ENCODE measurements at places on chromosomes 16 and 17.

DNA sequence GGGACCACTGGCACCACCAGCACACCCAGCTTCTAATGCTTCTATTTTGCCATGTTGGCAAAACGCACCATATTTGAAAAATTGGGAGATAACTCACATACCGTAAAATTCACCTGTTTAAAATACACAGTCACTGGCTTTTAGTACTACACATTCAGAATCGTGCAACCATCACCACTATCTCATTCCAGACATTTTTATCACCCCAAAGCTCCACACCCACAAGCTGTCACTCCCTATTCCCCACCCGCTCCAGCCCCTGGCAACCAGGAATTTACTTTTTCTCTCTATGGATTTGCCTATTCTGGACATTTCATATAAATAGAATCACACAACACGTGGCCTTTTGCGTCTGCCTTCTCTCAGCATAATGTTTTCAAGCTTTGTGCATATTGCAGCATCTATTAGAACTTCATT, 25.0 kb downstream of the PPL start:
- no peak for DNase-seq

- DNase-seq: peak; percentile 86
Observed at GRCh38 chr17:16442141-16442540, 26.8 kb downstream of the TRPV2 start.

DNA sequence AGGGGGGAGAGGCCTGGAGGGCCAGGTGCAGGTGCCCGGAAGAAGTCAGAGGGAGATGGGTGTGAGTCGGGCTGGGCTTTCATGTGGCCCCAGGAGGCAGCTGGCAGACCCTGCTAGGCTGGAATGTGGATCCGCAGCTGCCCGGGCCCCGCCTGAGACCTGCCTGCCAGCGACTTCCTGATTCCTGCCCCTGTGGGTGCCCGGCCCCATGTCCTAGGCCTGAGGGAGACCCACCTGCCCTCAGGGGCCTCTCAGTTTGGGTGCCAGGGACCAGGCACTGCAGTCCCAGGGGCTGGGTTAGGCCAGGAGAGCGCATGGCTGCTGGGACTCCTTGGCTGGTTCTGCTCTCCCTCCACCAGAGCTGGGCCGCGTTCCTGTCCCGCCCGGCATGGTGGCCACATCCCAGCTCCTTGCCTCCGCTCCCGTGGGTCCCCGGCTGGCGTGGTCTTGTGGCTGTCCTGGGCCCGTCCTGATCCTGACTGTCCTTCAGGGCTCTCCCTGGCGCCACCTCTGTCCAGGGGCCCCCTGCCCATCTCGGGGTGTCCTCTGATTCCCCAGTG, 22.1 kb upstream of the SPNS2 start:
- DNase-seq: no peak

DNA sequence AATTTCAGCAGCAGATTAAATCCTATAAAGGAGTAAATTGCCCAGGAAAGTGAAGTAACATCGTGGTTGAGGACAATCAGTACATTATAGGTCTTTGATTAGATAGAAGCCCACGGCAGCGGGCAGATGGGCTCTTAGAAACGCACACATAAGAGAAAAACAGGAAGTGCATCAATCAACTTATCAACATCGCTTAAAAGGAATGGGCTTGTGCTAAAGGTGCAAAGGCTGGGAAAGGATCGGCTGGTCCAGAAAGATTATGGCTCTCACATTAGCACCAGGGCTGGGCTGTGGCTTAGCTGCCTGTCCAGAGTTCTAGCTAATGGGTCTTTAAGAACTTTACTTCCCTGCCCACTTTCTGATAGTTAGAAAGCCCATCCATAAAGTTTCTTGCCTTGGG, 292.0 kb upstream of the TNRC6C start:
- DNase-seq: no peak

DNA sequence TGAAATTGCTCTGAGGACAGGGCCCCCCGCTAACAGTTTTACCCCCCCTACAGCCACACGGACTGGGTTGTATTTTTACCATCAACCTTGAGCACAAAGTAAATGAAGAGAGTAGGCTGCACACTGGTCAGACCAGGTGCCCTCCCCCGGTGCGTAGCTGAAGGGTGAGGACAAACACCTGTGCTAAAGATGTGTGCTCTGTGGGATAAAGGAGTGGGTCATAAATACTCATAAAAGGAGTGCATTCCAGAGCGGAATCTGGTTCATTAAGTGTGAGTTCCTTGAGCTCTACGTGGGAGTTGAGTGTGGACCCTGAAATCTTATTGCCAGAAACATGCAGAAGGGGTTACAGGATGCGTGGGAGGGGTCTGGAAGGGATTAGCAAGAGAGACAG, 217.0 kb downstream of the CCDC182 start:
- DNase-seq: no peak

- DNase-seq: no peak
Observed at GRCh38 chr17:19359856-19360255, 2.7 kb downstream of the B9D1 start.

- no peak for DNase-seq
Observed at GRCh38 chr16:73000020-73000906, 47.7 kb downstream of the ZFHX3 start.

DNA sequence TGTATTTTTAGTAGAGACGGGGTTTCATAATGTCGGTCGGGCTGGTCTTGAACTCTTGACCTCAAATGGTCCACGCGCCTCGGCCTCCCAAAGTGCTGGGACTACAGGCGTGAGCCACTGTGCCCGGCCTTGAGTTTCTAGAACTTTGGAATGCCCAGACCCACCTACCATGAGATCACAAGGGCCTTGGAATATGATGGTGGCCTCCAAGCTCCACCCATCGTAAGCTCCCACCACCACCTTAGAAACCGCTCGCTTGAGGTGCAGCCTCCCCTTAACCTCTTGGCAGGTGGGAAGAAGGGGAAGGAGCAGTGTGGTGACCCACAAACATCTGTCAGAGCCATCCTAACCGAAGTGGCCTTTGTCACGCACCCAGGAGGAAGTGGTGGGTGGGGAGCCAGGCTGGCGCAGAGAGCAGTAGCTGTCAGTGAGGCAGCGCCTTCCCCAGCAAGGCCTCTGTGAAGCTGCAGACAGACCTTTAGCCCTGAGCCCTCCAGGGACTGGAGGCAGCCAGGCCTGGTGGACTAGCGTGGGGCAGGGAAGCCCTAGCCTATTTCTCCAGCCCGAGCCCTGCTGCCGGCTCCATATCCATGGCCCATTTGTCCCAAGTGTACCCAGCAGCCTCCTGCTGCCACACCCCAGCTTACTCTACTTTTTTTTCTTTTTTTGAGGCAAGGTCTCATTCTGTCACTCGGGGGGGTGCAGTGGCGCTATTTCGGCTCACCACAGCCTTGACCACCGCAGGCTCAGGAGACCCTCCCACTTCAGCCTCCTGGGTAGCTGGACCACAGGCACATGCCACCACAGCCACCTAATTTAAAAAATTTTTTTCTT, 13.1 kb upstream of the SEPHS2 start:
- DNase-seq: peak; percentile 94

GRCh38 chr16:17812771-17813170, 342.0 kb upstream of the XYLT1 start:
- no peak for DNase-seq

- DNase-seq: no peak
Observed at GRCh38 chr17:16304830-16305229, 48.4 kb downstream of the CENPV start.

GRCh38 chr17:20123209-20123608, 114.0 kb downstream of the SPECC1 start:
- no peak for DNase-seq

- no peak for DNase-seq
Observed at GRCh38 chr16:67357561-67357960, 30.9 kb downstream of the LRRC36 start.

- DNase-seq: peak; percentile 13
Observed at GRCh38 chr17:28717578-28718332, at the start of gene RAB34. TSS of gene RAB34 (minus strand) at chr17:28717868. CDS start at chr17:28717266, 602 bp downstream.

- peak; percentile 19 for DNase-seq
Observed at GRCh38 chr17:50626037-50626574, 8.6 kb upstream of the ABCC3 start.

GRCh38 chr16:23889189-23889588, 53.4 kb downstream of the PRKCB start:
- no peak for DNase-seq

DNA sequence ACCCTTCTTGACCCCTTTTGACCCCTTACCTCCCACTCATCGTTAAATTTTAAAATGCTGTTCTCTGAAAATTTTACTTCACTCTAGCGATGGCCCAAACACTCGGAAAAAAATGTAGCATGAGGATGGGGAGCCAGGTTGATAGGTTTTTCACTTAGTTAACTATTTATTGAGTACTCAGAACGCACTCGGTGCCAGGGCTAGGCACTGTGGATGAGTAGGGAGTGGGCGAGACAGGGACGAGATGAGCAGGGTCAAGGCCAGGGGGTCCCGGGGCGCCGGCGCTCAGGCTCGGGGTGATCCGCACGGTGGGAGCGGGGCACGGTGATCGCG, 392 bp downstream of the ZSCAN32 start:
- DNase-seq: no peak

- no peak for DNase-seq
Observed at GRCh38 chr17:68939195-68939594, 16.0 kb downstream of the ABCA8 start.

- no peak for DNase-seq
Observed at GRCh38 chr17:47850692-47851573, at the start of gene SP6. TSS of gene SP6 (minus strand) at chr17:47851163. CDS start at chr17:47848429, 2,734 bp downstream.

GRCh38 chr17:1908699-1909309, 79.0 kb downstream of the RPA1 start:
- DNase-seq: peak; percentile 2

GRCh38 chr17:31386542-31387075, 4.9 kb upstream of the RAB11FIP4 start:
- no peak for DNase-seq

DNA sequence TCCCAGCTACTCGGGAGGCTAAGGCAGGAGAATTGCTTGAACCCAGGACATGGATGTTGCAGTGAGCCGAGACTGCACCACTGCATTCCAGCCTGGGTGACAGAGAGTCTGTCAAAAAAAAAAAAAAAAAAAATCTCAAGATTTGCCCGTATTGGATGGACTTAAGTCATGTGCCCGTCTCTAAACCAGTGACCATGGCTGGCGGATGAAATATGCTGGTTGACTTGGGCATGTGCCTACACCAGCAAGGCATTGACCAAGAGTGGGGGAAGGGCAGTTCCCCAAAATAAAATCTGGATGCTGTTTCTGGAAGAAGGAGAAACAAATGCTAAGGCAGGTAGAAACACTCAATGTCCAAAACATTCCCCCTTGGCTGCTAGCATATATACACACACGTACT, 21.5 kb upstream of the COL1A1 start:
- DNase-seq: no peak

GRCh38 chr16:85557083-85557970, 55.8 kb upstream of the GSE1 start:
- peak; percentile 32 for DNase-seq

DNA sequence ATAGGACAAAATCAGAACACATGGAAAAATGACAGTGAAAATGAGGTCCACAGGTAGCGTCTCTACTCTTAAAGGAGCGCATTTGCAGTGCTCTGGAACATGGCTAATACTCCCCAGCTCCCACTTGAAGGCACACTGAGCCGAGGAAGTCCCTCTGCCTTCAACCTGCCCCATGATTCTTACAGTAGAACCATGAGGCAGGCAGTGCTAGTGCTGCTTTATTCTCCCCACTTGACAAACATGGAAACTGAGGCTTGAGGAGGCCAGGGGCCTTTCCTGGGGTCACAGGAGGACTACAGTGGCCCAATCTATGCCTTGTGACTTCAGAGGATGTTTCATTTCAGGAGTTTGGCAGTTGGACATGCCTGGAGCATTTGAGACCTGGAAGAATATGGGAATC, 244.1 kb upstream of the MAF start:
- no peak for DNase-seq

DNA sequence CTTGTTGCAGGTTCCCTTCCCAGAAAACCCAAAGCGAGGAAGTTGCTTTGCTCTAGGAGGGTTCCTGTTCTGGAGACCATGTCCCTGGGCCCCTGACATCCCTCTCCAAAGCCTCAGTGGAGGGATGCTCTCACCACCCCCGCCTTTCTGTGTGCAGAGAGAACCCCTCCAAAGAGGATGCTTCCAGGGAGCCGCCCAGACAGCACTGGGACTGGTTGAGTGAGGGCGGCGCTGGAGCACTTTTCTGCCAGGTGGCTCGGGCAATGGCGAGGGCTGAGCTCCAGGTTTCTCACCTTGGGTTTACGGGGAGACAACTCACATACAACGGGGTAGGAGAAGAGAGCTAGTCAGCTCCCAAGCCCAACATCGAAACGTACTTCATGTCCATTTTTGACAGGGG, 7.3 kb downstream of the EMC6 start:
- DNase-seq: no peak

DNA sequence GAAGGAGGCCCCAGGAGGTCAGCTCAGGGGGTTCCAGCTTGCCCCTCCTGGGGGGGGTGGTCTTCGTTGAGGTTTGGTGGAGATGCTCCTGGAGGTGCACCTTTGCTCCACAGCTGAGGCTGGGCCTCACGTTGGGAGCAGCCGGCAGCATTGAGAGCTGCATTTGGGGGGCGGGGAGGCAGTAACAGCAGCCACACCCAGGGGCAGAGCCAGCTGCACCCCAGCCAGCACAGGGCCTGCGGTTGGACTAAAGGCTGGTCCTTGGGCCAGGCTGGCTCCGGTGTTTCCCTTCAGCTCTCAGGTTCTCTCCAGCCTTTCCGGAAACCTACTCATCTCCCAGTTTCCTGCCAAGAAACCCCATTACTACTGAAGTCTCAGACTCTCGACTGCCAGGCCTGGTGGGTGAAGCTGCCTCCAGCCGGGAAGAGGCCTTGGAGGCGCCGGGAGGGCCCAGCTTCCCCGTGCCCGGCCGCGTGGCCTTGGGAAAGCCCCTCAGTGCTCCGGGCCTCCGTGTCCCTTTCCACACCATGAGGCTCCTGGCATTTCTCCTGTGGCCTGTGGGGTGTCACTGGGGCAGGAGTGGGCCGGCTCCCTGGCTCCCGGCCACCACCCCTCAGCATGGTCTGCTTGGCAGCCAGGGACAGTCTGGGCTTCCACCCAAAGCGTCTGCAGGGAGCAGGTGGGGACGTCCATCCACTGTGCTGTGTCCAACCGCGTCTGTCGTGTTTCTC, 14.0 kb upstream of the BAIAP2 start:
- no peak for DNase-seq

DNA sequence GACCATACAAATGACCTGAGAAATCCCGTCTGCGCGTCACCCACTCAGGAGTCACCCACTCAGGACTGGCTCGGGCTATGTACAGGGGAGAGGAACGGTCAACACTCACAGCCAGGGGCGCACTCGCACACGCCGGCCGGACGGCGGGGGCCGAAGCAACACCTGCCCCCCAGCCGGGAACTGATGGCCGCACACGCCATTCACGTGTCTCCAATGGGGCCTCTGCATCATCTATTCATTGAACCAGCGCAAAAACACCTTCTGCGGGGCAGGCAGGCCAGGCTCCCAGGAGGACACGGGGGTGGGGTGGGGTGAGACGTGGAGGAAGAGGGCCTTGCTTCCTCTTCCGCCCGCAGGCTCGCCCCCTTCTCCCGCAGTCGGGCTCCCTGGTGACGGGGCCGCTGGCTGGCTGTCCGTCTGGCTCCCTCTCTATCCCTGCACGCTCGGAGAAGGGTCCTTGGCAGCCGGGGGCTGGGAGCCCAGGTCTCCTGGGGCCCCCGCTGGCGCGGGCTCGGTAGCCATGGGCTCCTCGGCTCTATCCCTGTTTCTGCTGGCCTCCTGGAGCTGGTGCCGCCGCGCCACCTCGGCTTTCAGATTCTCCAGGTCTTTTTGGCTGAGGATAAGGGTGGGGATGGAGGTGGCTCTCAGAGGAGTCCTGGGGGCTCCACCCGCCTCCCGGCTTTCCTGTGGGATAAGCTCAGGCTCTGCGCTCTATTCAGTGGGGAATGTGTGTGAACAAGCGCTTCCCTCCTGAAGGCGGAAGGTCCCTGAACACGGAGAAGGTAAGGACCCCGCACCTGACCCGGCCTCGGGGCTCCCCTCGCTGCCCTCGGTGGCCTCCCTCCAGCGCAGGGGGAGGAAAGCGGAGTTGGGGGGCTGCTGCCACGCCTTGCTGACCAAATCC, 21.1 kb downstream of the CLUH start:
- DNase-seq: no peak
